ENCODE measurements at places on chromosomes 7 and 10. TPM values are rescaled to one million over a fixed set of nuclear protein-coding genes. Genes with fewer than 3 reads are reported as not detected.

Gene CDH23
- 4.9 TPM for total RNA-seq

- DNase-seq, result no peak
- H3K4me3 ChIP-seq, result no peak overlapping the region
- H3K27ac ChIP-seq, result peak overlapping the region; percentile 47
- peaks cover 4% of the 10 kb centered on the region for H3K36me3 ChIP-seq
- peaks cover 29% of the 10 kb centered on the region for H3K4me1 ChIP-seq
Measured at GRCh38 chr10:6185039-6185716, 17.6 kb upstream of the PFKFB3 start.

DNA sequence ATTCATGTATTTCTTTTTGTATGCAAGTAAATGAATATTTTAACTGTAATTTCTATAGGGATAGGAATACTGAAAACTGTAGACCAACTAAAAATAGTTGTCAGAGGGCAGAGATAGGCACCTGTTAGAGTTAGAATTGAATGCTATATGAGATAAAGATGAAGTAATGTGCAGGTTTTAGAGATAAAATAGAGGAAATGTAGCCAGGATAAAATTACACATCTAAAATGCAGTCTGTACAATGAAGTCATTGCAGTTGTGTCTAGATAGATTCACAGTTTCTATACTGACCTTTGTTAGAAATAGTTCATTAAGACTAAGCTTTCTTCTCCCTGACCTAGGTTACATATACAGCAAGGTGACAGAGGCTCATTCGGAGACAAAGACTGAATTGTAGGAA is 46.2 kb downstream of the SMNDC1 start:
- no peaks in the 10 kb centered on the region for H3K4me1 ChIP-seq
- H3K4me3 ChIP-seq, result no peak overlapping the region
- no peak overlapping the region for H3K27ac ChIP-seq
- peaks cover 19% of the 10 kb centered on the region for H3K36me3 ChIP-seq

DNA sequence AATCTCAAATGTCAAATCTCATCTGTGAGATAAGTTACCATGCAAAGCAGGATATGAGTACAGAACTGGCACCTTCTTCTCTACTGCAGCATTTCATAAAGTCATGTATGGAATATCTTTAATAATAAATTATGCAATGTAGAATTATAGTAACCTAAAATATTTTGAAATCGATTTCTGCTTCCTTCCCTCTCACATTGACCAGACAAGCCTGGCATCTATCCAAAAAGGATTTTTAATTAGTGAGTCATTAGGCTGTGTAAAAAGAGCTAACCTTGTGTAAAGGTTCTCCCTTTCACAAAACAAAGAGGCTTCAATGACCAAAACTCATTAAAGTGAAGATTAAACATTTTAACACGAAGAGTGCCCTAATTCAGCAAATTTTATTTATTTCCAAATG is 48.8 kb upstream of the EXOC6 start:
- no peaks in the 10 kb centered on the region for H3K36me3 ChIP-seq
- no peak overlapping the region for H3K4me3 ChIP-seq
- no peak for DNase-seq
- H3K4me1 ChIP-seq, result no peaks in the 10 kb centered on the region
- no peak overlapping the region for H3K27ac ChIP-seq
- peaks cover 25% of the 10 kb centered on the region for H3K27me3 ChIP-seq

Gene SMC3
- 82.2 TPM for total RNA-seq

- no peak overlapping the region for H3K4me3 ChIP-seq
- no peak for DNase-seq
- H3K27me3 ChIP-seq, result peaks cover 10% of the 10 kb centered on the region
- H3K27ac ChIP-seq, result no peak overlapping the region
- peaks cover 2% of the 10 kb centered on the region for H3K4me1 ChIP-seq
Measured at GRCh38 chr10:49595003-49595712, 15.0 kb upstream of the SLC18A3 start.

- no peak for DNase-seq
- no peak overlapping the region for H3K4me3 ChIP-seq
- no peaks in the 10 kb centered on the region for H3K4me1 ChIP-seq
- peaks cover 5% of the 10 kb centered on the region for H3K27me3 ChIP-seq
- H3K36me3 ChIP-seq, result no peaks in the 10 kb centered on the region
- no peak overlapping the region for H3K27ac ChIP-seq
Measured at GRCh38 chr10:94010886-94011285, 17.2 kb downstream of the PLCE1 start.

Gene GIMAP8
- total RNA-seq, result 22.3 TPM

Gene CAMK2B
- total RNA-seq, result not detected

Gene CTAGE15
- total RNA-seq, result 0.87 TPM

- peak; percentile 53 for DNase-seq
- H3K27me3 ChIP-seq, result peaks cover 3% of the 10 kb centered on the region
- H3K4me1 ChIP-seq, result peaks cover 67% of the 10 kb centered on the region
- no peaks in the 10 kb centered on the region for H3K36me3 ChIP-seq
- peak overlapping the region; percentile 33 for H3K4me3 ChIP-seq
Measured at GRCh38 chr10:103763374-103764202, 91.8 kb downstream of the SH3PXD2A start.

Gene TAC1
- total RNA-seq, result not detected

Gene PIK3CG
- 55.6 TPM for total RNA-seq

GRCh38 chr7:88522771-88523293 is 216.1 kb upstream of the STEAP4 start:
- H3K27me3 ChIP-seq, result no peaks in the 10 kb centered on the region
- no peaks in the 10 kb centered on the region for H3K36me3 ChIP-seq
- H3K4me1 ChIP-seq, result no peaks in the 10 kb centered on the region
- H3K27ac ChIP-seq, result no peak overlapping the region
- H3K4me3 ChIP-seq, result no peak overlapping the region
- no peak for DNase-seq

DNA sequence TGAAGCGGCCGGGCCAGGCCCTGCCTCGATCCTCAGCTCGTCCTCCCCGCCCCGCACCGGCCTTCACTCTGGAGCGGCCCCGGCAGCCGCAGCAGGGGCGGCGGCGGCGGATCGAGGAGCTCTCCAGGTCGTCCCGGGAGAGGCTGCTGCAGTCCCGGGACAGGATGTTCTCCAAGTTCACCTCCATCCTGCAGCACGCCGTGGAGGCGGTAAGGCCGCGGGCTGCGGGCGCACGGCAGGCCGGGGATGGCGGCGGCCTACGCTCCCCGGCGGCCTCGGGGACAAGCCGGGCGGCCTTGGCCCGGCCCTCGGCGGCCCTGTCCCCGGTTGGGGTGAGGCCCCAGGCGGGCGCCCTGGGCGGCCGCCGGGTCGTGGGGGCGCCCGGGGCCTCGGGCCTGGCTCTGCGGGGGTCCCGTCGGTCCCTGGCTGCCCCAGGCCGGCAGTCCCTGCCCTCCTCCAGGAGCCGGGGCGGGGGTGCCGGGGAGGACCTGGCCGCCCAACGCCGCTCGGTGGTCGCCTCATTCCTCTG is 399 bp downstream of the FHIP2A start:
- H3K4me1 ChIP-seq, result peaks cover 32% of the 10 kb centered on the region
- H3K4me3 ChIP-seq, result peak overlapping the region; percentile 95

- no peak overlapping the region for H3K27ac ChIP-seq
- DNase-seq, result no peak
- H3K4me3 ChIP-seq, result no peak overlapping the region
- H3K36me3 ChIP-seq, result no peaks in the 10 kb centered on the region
- H3K27me3 ChIP-seq, result peaks cover 27% of the 10 kb centered on the region
Measured at GRCh38 chr10:48577158-48577557, 27.7 kb downstream of the ARHGAP22 start.

Gene SAMD9
- total RNA-seq, result 49.0 TPM

GRCh38 chr10:71562904-71563303 is 156.7 kb downstream of the C10orf105 start:
- no peak overlapping the region for H3K27ac ChIP-seq
- DNase-seq, result no peak
- H3K27me3 ChIP-seq, result peaks cover 26% of the 10 kb centered on the region
- no peaks in the 10 kb centered on the region for H3K36me3 ChIP-seq
- H3K4me3 ChIP-seq, result no peak overlapping the region
- H3K4me1 ChIP-seq, result no peaks in the 10 kb centered on the region
